Inflammatory macrophage (primary cell): ENCODE measurements at places on chromosomes 5 and 9.

DNA sequence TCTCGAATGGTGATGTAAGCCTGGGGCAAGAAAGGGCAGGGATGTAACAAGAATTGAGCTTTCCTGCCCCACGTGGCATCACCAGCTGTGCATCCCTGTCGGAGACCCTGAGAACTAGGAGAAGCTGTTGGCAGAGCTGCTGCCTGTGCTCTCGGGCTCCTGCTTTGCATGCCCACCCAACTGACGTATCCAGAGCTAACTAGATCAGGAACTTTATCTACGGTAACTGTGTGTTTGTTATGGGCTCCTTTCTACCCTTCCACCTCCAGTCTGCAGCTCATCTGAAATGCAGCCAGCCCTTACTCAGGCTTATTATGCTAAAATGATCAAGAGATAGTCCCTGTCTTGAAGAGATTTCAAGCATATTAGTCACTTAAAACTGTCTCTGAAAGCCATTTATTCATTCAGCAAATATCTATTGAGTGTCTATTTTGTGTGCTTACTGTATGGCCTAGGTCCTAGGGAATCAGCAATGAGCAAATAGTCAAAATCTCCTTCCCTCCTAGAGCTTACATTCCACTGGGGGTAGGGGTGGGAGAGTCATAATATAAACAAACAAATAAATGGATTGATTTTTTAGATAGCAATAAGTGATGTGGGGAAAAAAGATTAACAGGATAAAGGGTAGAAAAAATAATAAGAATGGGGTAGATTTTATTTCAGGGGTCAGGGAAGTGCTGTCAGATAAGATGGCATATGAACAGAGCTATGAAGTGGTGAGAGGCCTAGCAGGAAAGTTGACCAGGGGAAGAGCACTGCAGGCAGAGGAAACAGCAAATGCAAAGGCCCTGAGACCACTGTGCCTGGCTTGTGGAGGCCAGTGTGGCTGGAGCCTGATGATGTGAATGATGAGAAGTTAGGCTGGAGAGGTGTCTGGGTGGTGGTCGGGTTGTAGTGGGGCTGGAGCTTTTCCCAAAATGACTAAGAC, 118.2 kb downstream of the GALNT10 start:
- no peak for DNase-seq

DNA sequence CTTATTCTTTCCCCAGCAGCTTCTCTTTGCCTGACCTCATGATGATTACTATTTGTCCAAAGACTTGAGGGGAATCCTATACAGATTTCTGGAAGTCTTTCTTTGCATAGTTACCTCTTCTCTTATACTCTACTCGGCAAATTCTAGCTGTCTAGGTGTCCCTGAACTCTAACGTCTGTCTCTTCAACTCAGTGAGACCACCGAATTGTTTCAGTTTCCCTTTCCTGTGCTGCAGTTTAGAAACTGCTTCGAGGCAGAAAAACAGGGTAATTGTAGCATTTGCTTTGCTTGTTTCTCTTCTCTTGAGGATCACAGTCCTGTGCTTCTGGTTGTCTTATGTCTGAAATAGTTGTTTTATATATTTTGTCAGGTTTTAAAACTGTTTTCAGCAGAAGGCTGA, 14.8 kb downstream of the LVRN start:
- no peak for DNase-seq

- DNase-seq: no peak
Measured at GRCh38 chr5:1826235-1826980, 25.2 kb downstream of the NDUFS6 start.

GRCh38 chr5:169548315-169548714, 35.3 kb upstream of the SPDL1 start:
- DNase-seq: no peak

- DNase-seq: no peak
Measured at GRCh38 chr5:1000329-1000728, 8.3 kb upstream of the NKD2 start.

GRCh38 chr5:118506217-118506852, 482.0 kb downstream of the DTWD2 start:
- no peak for DNase-seq
